Islet precursor cell (in vitro differentiated cells): ENCODE measurements at places on chromosomes 5 and 9.

- DNase-seq: no peak
Observed at GRCh38 chr5:159567461-159567860, 237.2 kb upstream of the IL12B start.

DNA sequence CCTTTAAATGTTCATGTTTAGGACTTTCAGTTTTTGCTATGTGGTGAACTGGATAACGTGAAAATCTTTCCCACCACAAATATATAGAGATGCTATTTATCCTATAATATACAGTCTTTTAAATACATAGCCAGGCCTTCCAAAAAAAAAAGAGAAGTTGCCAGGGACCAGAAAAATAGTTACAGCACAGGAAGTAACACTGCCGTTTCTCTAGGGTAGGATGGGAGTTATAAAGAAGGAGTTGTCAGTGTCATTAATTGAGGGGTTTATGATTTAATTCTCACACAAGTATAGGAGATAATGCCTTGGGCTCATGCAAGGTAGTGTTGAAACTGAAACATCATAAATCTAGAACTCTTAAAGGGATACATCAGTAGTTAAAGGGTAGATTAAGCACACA lies 83.9 kb downstream of the LRRC70 start:
- DNase-seq: no peak

- DNase-seq: peak; percentile 78
Observed at GRCh38 chr5:82312373-82312856, 34.3 kb upstream of the RPS23 start.

GRCh38 chr5:169029037-169029436 lies 271.9 kb downstream of the SLIT3 start:
- DNase-seq: no peak

DNA sequence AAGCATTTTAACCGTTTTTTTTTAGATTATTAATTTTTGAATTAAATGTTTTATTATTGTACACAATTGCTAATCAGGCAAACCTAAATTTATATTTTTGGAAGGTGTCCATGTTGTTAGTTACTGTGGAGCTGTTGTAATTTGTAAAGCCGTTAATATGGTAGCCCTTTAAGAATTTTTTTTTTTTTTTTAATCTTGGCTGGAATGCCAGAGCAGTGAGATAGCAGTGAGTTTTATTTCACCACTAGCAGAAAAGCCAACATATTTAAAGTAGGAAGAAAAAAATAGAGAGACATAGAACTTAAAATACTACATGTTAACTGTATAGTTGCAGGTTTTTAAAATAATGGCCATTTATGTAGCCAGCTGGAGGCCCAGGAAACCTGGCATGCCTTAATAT lies 35.3 kb upstream of the RNF20 start:
- DNase-seq: no peak

GRCh38 chr9:135060461-135061116 lies 26.9 kb upstream of the OLFM1 start:
- peak; percentile 24 for DNase-seq

DNA sequence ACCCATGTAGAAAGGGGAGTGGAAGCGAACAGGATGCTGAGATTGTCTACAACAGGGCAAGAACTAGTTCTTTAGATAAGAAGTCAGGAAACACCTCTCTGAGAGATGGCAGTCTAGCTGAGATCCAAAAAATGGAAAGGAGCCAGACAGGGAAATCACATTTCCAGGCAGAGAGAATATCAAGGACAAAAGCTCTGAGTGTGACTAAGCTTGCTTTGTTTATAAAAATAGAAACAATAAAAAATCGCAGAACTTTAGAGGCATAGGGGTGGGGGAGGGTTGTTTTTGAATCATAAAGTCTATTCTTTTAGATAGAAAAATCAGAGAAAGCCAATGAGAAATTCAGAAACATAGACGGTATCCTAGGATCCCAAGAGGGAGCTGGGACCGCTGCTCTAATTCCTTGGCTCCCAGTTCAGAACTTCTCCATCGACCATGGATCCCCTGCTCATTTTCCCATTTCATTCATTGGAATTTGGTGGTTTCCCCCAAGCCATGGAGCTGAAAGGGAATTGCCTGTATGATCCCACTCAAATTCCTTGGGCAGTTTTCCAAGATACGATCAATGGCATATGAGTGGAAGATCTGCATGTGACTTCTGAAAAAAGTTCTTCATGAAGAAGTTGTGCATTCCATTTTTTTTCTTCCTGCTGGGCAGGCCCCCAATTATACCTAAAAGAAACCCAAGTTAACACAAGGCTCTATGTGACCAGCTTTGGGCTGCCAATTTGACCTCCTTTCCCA lies 182.0 kb downstream of the GRIA1 start:
- no peak for DNase-seq

DNA sequence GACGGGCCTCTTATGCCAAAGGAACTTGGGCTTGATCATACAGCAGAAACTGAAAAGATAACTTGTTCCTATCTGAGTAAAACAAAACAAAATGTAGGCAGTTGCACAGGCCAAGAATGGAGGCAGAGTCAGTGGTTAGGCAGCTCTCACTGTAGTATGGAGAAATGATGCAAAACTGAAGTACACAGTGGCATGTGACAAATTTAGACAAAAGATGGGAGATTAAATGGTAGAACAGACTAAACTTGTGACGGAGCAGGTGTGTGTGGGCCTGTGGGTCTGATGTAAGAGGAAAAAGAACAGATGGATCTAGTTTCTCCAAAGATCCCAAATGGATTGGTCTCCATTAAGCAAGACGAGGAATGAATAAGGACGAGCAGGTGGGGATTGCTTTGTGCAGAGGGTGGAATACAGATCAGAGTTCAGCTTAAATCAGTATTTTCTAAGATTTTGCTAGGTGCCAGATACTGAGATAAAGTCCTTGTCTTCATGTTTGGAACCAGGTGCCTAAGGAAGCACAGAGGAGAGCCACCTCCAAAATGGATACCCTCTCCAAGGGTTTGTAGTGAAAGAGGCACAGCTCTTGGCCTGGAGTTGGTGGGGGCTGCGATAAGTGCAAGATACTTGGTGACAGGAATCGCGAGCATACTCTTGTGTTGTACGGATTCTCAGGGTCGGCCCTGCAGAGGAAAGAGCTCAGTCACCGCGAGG lies 722 bp upstream of the DCP2 start:
- no peak for DNase-seq

DNA sequence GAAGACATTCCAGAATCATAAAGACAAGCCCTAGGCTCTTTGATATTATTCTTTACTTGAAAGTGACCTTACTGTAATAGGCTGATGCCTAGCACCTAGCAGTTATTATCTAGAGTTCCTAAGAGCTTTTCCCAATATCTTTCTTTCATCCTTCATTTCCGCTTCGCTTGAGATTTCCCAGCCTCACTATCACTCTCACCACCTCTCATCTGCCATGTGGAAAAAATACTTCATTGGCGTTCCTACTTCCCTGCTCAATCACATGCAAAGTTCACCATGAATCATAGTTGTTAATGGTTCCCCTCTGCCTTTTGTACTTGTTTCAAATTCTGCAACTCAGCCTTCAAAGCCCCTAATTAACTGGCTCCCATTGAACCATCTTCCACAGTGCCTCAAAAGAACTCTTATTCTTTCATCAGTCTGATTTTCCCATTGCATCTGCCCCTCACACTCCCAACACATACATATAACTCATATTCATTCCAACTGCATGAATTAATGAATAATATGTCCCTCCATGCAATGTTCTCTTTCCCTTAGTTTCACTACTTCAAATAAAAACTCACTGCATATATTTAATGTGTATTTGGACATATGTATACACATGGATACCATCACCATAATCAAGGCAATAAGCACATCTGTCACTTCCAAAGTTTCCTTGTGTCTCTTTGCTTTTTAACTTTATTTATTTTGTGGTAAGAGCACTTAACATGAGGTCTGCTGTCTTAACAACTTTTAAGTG lies 221.6 kb downstream of the PARP8 start:
- DNase-seq: no peak

DNA sequence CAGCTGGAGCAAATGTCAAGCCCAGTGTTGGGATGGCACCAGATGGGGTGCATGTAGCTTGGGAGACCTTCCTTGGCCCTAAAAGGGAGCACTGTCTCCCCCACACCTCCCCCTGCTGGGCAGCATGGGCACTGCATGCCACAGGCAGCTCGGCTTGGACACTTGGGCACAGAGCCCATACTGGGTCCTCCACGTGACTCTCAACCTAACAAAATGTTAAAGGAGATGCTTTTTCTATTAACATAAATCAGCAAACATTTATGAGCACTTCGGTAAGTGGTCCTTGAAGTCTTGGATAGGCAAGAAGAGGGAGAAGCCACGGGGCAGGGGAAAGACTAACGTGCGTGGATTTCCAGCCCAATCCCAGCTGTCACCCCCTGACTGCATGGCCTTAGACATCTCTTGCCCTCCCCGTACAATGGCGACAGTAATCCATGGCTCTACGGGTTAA lies 23.9 kb upstream of the MAPK9 start:
- DNase-seq: peak; percentile 68

DNA sequence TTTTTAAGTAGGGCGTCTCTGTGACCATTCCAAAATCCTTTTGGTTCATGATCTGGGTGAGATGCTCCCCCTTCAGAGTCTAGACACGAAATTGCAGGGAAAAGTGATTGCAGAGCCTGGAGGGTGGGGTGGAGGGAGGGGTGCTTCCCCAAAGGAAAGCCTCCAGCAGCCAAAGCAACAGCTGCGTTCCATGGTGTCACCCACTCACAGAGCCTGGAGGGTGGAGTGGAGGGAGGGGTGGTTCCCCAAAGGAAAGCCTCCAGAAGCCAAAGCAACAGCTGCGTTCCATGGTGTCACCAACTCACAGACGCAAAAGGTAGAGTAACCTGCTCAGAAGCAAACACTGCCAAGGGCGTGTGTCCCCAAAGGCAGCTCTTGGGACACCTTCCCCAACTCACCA lies 22.6 kb downstream of the SLC6A18 start:
- DNase-seq: no peak

DNA sequence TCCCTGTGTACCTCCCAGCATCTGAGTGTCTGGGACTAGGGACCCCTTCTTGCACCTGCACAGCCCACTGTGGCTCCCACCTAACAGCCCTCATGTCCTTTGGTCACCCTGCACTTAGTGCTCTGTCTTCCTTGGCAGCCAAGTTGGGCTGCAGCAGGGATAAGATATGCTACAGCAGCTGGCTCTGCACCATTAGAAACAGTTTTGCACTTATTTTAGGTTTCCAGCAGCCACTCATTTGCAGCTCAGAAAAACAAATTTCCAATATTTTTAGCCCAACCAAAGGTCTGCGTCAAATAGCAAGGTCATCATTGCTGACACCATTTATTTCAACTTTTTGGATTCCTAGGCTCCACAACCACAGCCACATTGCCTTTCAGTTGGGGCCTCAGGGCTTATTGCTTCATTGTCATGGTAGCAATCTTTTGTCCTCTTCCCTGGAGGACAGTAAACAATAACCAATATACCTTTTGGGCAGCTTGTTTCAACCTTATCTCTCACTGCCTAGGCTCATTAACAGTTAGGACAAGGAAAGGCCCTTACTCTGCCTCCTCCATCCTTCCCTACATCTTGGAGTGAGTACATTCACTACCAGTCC lies 263.9 kb downstream of the COX7C start:
- DNase-seq: no peak

DNA sequence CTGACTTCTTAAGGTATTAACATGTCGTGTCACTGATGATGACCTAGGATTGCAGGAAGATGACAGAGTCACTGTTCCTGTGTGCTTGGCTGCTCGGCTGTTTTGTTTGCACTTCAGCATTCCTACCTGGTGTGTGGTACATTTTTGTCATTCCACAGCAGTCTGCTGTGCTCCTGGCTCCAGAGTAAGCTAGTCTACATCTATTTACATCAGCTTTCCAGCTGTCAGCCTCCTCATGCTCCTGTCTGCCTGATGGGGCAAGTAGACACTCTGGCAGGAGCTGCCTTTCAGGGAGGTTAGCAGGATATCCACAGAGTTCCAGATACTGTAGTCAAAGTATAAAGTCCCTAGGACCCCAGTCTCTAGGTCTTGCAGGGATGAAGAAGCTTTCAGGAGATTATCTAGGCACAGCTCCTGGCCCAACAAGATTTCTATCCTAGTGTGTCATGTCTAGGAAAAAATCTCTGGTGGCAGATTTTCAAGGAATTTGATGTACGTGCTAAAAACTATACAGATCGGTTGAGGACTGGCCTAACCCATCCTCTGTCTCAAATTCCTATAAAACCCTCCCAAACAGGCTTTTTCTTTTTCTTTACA lies 28.4 kb downstream of the RUSC2 start:
- DNase-seq: peak; percentile 98

DNA sequence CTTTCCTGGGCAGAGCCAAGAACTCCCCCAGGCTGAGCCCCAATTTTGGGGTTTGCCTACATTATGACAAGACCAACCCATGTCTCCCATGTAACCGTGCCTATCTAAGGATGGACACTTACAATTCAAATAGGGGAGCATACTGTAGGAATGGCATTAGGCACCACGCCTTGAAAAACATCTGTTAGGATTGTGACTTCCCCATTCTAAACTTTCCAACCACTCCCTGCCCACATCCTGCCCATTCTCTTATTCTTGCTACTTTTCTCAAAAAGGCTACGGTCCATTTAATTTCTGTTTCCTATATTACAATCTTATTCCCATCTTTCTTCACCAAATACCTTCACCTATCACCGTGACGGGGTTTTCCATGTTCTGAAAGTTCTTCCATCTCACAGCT lies 99.2 kb downstream of the LPAR1 start:
- DNase-seq: no peak

DNA sequence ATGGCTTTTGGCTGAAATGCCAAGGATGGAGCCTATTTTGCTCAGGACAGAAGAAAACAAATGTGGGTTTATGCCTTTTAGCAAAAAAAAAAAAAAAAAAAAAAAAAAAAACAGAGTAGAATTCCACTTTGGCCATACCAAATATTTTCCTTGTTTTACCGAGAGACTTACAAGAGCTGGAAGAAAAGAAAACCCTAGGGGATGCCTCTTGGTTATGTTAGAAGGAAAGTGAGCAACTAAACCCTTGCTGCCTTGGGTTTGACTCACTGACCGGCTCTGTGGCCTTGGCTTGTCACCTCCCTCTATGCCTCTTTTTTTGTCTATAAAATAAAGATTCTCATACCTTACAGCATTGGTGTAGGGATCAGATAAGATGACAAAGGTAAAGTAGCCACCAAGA lies 69.6 kb upstream of the ABCA1 start:
- no peak for DNase-seq

DNA sequence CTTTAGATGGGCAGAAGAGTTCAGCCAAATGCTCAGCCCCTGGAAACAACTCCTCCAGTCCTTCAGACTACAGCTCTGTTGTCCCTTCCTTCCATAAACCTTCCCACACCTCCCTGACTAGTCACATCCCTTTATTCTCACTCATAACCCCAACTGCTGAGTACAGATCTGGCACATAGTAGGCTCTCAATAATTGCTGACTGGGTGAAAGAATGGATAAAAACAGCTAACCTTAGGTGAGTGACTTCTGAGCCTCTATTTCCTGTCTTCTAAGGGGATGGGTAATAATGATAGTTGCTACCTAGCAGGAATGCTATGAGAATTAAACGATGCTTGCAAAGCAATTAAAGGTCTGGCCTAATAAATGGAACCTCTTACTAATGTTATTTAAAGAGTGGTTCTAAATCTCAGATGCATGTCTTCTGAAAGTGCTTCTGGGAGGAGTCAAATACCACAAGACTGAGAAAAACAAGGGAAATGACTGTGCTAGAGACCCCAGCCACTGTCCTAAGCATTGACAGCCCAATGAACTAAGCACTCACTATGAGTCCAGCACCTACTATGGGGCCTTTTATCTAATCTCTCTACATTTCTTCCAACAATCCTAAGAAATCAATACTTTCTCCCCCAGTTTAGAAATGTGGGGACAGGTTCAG lies 2.5 kb upstream of the NR6A1 start:
- no peak for DNase-seq

GRCh38 chr5:43615445-43616184 lies 12.6 kb downstream of the NNT start:
- DNase-seq: no peak

- no peak for DNase-seq
Observed at GRCh38 chr5:177445052-177445916, 1.3 kb upstream of the PRR7 start.
